Brain pericyte (primary cell): ENCODE measurements at places on chromosomes 1 and 21.

- no peak for DNase-seq
Observed at GRCh38 chr1:62725255-62725654, 37.1 kb upstream of the DOCK7 start.

DNA sequence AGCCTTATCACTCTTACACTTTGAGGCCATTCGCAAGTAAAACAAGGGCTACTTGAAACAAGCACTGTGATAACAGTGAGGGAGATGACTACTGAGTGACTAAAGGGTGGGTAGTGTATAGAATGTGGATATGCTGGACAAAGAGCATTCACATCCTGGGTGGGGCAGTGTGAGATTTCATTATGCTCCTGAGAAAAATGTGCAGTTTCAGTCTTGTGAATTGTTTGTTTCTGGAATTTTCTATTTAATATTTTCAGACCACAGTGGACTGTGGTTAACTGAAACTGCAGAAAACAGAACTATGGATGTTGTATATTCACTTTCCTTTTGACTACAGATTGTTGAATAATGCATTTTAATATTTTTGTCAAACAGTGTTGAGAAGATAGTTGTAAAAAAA, 25.1 kb upstream of the B3GALT2 start:
- no peak for DNase-seq

DNA sequence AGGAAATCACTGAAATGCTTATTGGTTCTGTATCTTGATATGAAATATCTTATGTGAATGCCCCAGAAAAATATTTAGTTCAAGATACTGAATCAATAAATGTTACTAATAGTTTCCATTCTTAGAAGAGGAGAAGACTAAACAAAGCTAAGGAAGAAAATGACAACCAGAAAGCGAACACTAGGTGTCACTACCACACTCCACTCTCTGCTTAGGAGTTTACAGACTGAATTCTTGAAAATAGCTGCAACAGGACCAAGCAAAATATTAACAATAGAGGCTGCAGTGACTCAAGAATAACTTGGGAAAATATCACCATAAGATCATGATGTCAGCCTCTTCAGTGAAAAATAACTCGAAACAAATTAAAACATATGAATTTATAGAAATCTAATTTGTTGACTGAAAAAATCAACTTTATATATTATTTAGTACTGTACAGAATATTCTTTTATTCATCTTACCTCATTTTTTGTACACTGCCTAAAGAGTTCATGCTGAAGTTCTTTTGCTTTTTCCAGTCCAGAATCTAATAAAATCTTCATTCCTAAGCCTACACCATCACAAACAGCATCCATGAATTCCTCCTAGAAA, 61.6 kb downstream of the KIF14 start:
- peak; percentile 8 for DNase-seq

GRCh38 chr1:224690576-224690975, 74.5 kb downstream of the CNIH3 start:
- DNase-seq = no peak

DNA sequence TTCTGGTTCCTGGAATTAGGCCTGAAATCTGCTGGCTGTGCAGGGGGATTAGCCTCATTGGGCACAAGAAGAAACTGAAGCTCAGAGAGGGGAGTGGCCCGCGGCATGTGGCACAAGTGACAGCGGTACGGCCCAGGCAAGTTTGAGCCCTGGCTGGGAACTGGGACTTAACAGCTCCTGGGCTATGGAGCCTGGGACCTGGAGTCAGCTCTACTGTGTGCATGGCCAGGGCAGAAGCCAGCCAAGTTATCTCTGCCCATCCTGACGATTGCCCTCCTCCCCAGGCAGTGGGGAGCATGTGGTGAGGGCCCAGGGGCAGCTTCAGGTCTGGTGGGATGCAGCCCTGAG, 61.3 kb downstream of the ALPL start:
- no peak for DNase-seq

- no peak for DNase-seq
Observed at GRCh38 chr21:38813143-38813542, 7.4 kb downstream of the ETS2 start.

GRCh38 chr1:230122366-230123279, 55.6 kb downstream of the GALNT2 start:
- no peak for DNase-seq

- DNase-seq = no peak
Observed at GRCh38 chr1:74570797-74571492, 58.5 kb upstream of the LRRC53 start.

DNA sequence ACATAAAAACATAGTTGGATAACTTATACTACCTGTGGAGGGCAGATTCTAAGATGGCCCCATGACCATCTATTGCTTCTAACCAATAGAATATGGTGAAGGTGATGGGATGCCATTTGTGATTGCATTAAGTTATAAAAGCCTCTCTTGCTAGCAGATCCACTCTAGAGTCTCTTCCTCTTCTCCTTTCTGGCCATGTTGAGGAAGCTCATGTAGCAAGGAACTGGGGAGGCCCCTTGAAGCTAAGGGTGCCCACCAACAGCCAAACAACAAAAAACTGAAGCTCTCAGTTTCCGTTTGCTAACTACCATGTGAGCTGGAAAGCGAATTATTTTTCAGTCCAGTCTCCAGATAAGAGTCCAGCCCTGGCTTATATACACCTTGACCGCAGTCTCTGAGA, 16.0 kb upstream of the AGO1 start:
- DNase-seq = no peak

- no peak for DNase-seq
Observed at GRCh38 chr1:182304627-182305026, 87.0 kb downstream of the GLUL start.

DNA sequence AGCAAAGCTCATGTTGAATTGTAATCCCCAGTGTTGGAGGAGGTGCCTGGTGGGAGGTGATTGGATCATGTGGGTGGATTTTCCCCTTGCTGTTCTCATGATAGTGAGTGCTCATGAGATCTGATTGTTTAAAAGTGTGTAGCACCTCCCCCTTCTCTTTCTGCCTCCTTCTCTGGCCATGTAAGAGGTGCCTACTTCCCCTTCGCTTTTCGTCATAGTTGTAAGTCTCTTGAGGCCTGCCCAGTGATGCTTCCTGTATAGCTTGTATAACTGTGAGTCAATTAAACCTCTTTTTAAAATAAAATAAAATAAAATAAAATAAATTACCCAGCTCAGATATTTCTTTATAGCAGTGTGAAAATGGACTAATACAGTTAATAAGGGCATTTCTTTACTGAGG, 1025.7 kb downstream of the PLA2G4A start:
- no peak for DNase-seq

- DNase-seq = no peak
Observed at GRCh38 chr1:212457740-212458338, 25.1 kb downstream of the NENF start.

- DNase-seq = no peak
Observed at GRCh38 chr1:10253149-10253548, 42.8 kb downstream of the KIF1B start.

- DNase-seq = no peak
Observed at GRCh38 chr1:36175137-36176095, 19.5 kb downstream of the MAP7D1 start.

DNA sequence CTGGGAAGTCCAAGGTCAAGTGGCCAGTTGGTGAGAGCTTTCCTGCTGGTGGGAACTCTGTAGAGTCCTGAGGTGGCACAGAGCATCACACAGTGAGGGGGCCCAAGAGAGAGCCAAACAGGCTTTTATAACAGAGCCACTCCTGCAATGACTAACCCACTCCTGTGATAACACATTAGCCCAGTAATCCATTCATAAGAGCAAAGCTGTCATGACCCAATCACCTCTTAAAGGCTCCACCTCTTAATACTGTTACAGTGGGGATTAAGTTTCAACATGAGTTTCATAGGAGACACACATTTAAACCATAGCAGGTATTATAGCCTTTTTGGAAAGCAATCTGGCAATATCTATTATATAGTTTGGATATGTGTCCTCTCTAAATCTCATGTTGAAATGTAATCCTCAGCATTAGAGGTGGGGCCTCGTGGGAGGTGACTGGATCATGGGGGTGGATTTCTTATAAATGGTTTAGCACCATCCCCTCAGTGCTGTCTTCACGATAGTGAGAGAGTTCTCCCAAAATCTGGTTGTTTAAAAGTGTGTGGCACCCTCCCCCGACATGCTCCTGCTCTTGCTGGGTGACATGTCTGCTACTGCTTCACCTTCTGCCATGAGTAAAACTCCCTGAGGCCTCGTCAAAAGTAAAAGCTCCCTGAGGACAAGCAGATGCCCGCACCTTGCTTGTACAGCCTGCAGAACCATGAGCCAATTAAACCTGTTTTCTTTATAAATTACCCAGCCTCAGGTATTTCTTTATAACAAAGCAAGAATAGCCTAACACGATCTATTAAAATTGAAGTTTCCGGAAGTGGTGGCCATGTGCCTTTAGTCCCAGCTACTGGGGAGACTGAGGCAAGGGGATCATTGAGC, 64.5 kb downstream of the CD58 start:
- DNase-seq = no peak

DNA sequence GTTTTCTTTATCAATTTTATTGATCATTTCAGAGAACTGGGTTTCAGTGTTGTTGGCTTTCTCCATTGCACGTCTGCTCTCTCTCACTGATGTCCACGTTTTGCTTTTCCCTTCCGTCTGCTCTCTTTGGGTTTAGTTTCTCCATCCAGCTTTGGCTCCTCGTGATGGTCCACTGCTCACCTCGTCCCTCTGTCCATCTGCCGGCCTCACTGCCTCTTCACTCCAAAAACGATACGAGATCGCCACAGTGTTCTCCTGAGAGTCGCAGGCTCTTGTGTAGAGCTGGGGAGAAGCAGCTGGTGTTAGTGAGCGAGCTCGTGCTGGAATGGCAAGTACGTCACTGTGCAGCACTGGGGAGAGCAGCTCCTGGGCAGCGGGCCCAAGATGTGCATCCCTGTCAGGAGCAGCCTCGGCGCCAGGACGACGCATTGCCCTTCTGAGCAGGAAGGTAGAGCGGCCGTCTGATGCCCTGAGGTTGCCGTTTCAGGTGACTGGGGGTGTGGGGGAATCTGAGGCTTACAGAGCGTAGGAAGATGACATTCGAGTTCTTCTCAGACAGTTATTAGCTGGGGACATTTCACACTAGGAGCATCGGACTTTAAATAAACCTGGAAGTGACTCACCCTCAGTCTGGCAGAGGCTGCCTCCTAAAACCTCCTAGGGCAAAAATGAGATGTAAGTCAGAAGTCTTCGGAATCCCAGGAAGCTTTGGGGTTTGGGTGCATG, 31.4 kb upstream of the PCBP3 start:
- peak; percentile 56 for DNase-seq

GRCh38 chr1:5707566-5708345, 284.5 kb downstream of the NPHP4 start:
- DNase-seq = no peak

GRCh38 chr1:101506541-101507164, 269.8 kb downstream of the S1PR1 start:
- no peak for DNase-seq

DNA sequence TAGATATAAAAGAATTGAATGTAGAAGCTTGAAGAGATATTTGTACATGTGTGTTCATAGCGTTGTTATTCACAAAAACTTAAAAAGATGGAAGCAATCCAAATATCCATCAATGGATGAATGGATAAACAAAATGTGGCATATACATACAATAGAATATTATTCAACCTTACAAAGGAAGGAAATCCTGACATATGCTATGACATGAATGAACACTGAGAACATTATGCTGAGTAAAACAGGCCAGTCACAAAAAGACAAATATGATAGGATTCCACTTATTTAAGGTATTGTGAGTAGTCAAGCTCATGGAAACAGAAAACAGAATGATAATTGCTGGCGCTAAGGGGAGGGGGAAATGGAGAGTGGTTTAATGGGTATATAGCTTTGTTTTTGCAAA, 47.0 kb upstream of the DYRK1A start:
- DNase-seq = no peak

- no peak for DNase-seq
Observed at GRCh38 chr1:50214717-50215116, 106.0 kb downstream of the ELAVL4 start.

DNA sequence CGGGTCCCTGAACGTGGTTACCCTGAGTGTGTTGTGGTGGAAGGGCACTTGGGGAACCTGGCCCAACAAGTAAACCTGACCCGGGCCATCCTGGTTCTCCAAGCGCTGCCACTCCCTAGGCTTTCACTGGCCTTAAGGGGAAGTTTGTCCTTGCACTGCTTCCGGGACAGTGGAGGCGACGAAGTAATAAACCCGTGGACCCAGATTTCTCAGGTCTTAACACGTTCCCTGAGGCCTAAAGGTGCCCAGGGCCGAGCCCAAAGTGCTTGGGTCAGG, 261 bp upstream of the CCDC24 start:
- no peak for DNase-seq

DNA sequence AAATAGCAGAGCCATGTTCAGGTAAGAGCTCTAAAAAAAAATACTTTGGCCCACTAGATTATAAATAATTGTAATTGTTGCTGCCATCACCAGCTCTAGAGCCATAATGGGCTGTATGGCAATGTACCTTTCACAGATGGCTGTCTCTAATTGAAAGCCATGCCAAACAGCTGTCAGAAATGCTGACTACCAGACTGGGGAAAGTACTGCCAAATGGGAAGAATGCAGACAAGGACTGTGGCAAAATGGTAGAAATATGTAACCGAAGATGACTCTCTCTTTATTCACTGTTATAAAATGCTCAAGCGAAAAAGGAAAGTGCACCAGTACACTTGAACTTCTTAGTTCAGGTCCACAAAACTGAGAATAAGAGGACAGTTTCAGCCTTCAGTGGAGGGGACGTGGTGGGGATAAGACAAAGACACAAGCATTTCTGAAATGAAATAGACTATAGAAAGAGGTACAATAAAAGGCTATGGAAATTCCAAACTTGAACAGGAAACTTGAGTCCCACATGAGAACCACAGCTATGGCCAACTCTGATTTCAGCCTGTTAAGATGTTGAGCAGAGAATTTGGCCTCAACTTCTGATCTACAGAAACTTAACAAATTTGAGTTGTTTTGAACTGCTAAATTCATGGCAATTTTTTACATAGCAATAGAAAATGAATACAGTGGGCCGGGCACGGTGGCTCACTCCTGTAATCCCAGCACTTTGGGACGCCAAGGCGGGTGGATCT, 46.5 kb upstream of the LPGAT1 start:
- DNase-seq = no peak

GRCh38 chr1:110760321-110760720, 85.6 kb upstream of the KCNA3 start:
- no peak for DNase-seq

DNA sequence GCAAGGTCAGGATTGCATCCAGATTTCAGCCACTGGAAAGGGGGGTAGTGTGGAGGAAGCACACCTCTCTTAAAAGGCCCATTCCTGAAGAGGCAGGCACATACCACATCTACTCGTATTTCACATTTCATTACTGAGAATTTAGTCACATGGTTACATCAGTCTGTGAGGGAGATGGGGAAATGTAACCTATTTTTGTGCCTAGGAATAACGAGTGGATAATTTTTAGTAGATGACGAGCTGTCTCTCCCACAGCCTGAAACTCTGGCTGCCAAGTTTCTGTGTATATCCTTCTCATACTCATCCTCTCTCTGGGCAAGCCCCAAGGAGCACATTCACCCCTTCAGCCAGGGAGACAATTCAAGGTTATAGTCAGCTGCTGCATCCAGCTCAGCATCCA, 10.3 kb upstream of the C21orf91 start:
- no peak for DNase-seq
